AG09309 (cell line): ENCODE measurements at places on chromosomes 5 and 9.

DNA sequence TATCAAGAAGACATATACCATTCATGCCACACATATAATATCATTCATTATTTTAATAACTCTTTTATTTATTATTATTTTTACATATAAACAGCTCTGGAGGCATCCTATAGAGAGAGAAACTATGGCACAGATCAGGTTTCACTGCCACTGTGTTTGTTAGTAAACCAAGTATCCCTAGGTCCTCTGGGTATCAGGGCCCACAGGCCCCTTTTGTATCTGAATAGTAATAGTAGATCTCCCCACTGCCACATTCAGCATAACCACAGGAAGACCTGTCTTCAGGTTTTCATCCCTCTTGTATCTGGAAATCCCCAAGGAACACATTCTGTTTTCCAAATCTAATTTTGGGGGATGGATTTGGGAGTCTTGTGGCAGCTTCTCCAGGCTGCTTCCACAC, 94.0 kb downstream of the SPATA31D1 start:
- DNase-seq: no peak

DNA sequence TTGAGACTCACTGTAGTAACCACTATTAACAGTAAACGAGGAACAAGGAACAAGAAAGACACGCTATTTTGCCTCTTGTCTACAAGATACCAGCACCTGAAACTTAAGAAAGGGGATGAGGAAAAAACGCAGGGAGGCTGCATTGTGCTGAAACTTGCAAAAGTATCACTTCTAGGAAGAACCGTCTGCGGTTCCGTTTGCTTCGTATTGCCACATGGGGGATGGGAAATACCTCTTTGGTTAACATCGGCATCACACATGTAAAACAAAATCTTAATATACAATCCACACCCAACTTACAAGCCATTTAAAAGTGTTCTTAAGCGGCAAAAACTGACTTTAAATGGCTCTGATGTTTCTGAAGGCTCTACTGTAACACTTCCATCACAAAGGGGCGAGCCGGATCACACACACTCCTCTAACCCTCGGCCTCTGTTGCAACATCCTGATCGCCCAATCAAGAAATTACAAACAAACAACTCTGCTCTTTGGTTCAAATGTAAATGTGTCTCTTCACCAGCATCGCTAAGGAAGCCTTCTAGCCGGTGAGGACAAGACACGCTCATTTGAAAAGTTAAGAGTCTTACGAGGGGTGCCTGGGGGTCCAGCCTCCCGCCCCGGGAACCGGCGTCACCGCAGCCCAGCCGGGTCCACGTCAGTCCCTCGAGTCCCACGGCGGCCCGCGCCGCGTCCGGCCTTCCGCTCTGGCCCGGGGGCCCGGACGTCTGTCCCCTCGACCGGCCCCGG, 621 bp downstream of the SEC16A start:
- DNase-seq: no peak

- no peak for DNase-seq
Measured at GRCh38 chr5:135703016-135703550, 124.3 kb upstream of the CXCL14 start.

- DNase-seq: no peak
Measured at GRCh38 chr9:76537150-76537646, 78.2 kb downstream of the GCNT1 start.

DNA sequence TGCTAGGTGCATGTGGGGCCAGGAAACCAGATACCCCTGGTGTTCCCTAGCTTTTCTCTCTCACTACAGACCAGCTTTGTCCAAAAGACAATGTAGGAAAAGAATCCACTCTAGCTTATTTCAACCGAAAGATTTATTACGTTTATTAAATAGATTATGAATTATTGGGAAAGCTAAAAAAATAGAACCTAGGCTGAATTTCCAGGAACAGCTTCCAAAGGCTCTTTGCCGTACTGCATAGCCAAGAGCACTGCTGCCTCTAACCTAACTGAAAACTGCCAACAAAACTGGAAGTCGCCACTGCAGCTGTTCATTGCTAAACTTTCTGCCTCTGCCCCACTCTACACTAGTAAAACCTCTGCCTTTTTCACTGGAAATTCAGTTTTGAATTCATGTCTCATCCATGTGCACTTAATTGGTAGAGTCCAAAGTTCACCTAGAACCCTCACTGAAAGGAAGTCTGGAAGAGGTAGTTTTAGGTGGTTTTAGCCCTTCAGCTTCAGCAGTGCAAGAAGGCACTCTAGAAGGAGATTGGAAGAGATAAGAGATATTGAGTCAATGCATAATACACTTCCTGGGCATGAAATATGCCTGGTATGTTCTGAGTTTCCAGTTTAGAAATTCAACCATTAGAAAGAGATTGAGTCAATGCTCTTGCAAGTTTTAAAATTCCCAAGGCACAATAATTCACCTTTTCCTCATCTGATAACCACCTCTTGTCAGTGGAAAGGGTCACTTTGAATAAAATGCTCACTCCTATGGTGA, 927.9 kb downstream of the MAT2B start:
- no peak for DNase-seq

- DNase-seq: peak; percentile 45
Measured at GRCh38 chr5:33679791-33680190, 212.0 kb downstream of the ADAMTS12 start.

- DNase-seq: no peak
Measured at GRCh38 chr9:99231711-99232110, 9.6 kb downstream of the SEC61B start.

DNA sequence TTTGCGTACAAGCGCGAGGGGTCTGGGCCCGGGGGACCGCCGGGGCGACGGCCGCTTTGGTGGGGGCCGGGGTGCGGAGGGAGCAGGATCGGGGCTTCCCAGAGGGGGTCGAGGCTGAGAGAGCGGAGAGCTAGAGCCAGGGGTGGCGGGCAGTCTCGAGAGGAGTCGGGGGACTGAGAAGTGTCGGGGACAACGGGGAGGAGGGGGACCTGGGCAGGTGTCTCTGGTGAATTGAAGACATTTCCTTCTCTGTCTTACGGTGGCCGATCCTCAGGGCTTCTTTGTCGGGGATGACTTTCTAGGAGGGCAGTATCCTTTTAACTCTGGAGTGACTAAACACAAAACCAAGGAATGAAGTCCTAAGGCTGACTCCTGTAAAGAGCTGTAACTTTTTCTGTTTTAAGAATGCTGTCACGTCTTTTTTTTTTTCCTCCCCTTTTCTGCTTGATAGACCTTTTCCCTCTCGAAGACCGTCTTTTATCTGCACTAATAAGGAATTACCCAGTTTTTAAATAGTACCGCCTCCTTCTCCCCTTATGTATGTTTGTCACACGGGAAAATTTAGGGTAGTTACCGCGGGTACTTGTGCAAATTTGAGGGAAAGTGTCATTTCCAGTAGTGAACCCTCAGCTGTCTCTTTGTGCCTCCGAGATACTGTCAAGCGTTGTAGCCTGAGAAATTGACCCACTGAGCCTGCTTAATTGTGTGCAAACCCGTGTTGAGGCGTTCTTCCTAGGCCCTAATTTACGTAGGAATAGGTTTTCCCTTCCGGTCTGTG, 822 bp downstream of the DENND4C start:
- DNase-seq: no peak

- no peak for DNase-seq
Measured at GRCh38 chr5:52598968-52599367, 188.7 kb upstream of the ITGA1 start.

DNA sequence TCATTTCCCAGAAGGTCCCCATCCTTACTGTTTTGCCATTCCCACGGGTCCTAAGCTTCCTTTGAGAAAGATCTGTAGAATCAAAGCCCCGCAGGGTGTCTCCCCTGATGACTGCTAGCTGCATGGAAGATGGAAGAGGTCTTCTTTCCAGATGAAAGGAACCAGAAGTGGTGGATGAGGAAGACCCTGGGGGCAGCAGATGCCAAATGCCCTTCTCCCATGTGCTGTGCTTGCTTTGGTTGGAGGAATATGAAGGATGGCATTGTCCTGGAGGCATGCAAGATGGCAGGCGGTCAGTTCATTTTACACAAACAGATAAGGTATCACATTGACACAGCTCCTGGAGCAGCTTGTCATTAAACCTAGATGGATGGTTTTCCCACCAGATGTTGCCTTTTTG, 25.8 kb upstream of the CER1 start:
- DNase-seq: no peak

DNA sequence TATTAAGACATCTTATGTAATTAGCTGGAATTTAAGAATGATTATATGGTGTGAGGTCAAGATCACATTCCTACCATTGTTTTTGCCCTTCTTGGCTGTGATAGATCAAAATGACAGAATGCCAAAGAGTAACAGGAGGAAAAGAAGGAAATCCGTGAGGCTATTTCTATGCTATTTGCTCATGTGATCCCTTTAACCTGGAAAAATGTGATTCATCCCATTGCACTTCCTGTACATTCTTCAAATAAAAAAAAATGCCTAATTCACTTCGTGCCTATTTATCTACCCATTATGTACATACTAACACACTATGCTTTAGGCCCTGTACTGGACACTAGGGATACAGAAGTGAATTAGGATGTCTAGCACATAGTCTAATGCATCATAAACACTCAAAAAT, 154.1 kb upstream of the PAPPA start:
- no peak for DNase-seq

DNA sequence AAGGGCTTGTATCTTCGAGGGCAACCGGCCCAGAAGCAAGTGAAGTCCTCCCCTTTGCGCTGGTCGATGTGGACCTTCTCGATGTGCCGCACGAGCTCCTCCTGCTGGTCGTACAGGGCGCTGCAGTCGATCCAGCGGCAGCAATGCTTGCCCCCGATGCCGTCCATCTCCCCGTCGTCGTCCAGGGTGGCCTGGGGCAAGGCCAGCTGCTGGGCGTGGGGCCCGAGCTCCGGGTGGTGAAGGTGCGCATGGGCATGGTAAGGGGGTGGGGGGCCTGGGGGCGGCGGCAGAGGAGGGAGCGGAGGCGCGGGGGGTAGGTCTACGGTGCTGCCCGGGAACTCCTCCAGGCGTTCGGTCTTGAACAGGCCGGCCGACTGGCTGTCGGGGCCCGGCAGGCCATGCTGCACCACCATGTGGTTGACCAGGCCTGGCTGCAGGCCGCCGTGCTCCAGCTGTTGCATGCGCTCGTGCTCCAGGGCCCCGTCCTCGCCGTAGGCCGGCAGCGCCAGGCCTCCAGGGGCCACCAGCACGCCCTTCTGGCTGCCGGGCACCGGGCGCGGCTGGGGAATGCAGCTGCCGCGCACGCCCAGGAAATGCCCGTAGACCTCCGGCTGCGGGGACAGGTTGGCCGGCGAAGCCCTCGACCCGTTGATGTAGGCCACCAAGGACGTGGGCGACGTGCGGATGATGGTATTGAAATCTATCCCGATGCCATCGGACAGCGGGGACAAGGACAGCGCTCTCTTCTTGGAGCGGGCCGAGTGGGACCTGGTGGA, 181.8 kb downstream of the GLIS3 start:
- DNase-seq: no peak

DNA sequence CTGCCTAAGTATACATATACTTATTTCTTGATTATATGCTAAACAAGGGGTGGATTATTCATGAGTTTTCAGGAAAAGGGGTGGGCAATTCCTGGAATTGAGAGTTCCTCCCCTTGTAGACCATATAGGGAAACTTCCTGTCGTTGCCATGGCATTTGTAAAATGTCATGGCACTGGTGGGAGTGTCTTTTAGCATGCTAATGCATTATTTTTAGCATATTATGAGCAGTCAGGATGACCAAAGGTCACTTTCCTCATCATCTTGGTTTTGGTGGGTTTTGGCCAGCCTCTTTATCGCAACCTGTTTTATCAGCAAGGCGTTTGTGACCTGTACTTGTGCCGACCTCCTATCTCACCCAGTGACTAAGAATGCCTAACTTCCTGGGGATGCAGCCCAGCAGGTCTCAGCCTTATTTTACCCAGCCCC, 80.9 kb downstream of the ALDH7A1 start:
- no peak for DNase-seq
